RPMI7951 (cell line): ENCODE measurements at places on chromosomes 12 and 14. TPM values are rescaled to one million over a fixed set of nuclear protein-coding genes. Genes with fewer than 3 reads are reported as not detected.

Gene C14orf132
- total RNA-seq, result 22.6 and 24.6 TPM in 2 replicates

Gene ADAM21
- 0.68 and 1.6 TPM in 2 replicates for total RNA-seq

Gene DIO2
- total RNA-seq, result 0.12 and 1.2 TPM in 2 replicates

Gene PAN2
- 23.7 and 24.0 TPM in 2 replicates for total RNA-seq

Gene GPX2
- total RNA-seq, result not detected in 2 replicates

Gene KERA
- total RNA-seq, result not detected in 2 replicates

GRCh38 chr12:101967506-101967905, 90.1 kb downstream of the DRAM1 start:
- DNase-seq, result no peak

- DNase-seq, result no peak
These were observed 670.0 kb upstream of the NOVA1 start for GRCh38 chr14:27267876-27268275.

- peak; percentile 2 for DNase-seq
These were observed 234.0 kb downstream of the ETNK1 start for GRCh38 chr12:22858849-22859570.

GRCh38 chr12:128712622-128713021, 111.1 kb downstream of the SLC15A4 start:
- no peak for DNase-seq

GRCh38 chr14:74400031-74400685, 25.9 kb downstream of the SYNDIG1L start:
- peak; percentile 8 for DNase-seq

- peak; percentile 16 for DNase-seq
These were observed 87.1 kb upstream of the FOXN3 start for GRCh38 chr14:89504091-89504490.
